ENCODE measurements at places on chromosomes 1 and 21. TPM values are rescaled to one million over a fixed set of nuclear protein-coding genes. Genes with fewer than 3 reads are reported as not detected.
A peak's percentile ranks its signal among the peaks of the same experiment; 100 is the strongest.

The CCDC181 gene
- 1.2 TPM for total RNA-seq

The LRRC38 gene
- total RNA-seq = not detected

- no peak for DNase-seq
- no peak overlapping the region for H3K27ac ChIP-seq
- no peak overlapping the region for H3K4me3 ChIP-seq
- H3K27me3 ChIP-seq = no peaks in the 10 kb centered on the region
Measured at GRCh38 chr21:31293986-31294385, 50.1 kb downstream of the TIAM1 start.

DNA sequence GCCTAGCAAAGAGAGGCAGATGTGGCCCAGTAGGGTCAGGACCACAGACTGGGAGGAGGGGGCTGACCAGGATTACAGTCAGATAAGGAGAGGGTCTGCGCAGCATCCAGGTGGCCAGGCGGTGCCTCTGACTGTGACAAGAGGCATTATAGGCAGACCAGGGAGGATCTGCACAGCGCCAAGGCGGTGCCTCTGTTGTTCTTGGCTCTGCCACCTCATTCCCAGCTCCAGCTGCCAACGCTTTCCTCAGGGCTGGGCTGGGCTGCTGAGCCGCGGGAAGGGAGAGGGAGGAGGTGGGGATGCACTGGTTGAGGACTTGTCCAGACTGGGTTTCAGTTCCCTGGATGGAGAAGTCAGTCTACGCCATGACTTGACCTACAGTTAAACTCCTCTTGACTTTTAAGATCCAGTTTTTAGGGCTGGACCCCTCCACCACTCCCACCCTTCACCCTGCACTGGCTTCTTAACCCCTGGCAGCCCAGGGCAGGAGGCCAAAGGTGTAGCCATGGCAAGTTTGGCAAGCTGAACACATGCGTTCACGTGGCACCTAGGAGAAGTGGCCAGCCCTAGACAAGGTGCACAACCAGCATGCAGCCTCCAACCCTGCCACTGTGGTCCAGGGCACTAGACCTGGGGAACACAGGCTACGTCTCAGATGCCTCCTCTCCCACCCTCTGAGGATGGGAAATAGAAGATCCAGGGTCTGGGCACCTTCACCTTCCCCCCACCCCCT is 4.5 kb upstream of the CRABP2 start:
- H3K4me3 ChIP-seq = no peak overlapping the region
- H3K27ac ChIP-seq = no peak overlapping the region
- H3K27me3 ChIP-seq = peaks cover 2% of the 10 kb centered on the region
- DNase-seq = peak; percentile 35
- no peaks in the 10 kb centered on the region for H3K36me3 ChIP-seq

- no peaks in the 10 kb centered on the region for H3K27me3 ChIP-seq
- no peak overlapping the region for H3K4me3 ChIP-seq
- no peak overlapping the region for H3K27ac ChIP-seq
- no peak for DNase-seq
- H3K36me3 ChIP-seq = no peaks in the 10 kb centered on the region
- H3K4me1 ChIP-seq = no peaks in the 10 kb centered on the region
Measured at GRCh38 chr1:236000781-236001180, 64.1 kb downstream of the NID1 start.

- H3K4me3 ChIP-seq = no peak overlapping the region
- H3K36me3 ChIP-seq = no peaks in the 10 kb centered on the region
- H3K27me3 ChIP-seq = no peaks in the 10 kb centered on the region
Measured at GRCh38 chr1:183942933-183943693, 94.4 kb downstream of the COLGALT2 start.

DNA sequence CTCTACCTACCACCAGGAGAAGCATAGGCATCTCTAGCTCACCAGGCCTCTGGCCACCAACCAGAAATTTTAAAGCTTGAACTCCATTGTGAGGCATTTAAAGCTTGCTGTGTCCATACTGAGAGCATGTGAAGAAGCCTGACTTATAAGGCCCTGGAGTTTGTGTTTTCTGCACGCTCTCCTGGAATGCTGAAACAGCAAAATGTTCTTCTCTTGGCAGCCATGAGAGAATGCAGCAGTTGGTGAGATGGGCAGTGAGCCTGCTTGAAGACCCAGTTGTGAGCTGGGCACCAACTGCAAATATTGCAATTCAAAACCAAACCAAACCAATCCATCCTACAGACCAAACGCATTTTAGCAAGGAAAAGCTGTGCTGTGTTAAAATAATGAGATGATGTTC is 170.0 kb upstream of the IVNS1ABP start:
- no peak for DNase-seq
- H3K36me3 ChIP-seq = no peaks in the 10 kb centered on the region
- no peak overlapping the region for H3K27ac ChIP-seq

- H3K27me3 ChIP-seq = no peaks in the 10 kb centered on the region
- peaks cover 7% of the 10 kb centered on the region for H3K36me3 ChIP-seq
- no peak overlapping the region for H3K4me3 ChIP-seq
- H3K27ac ChIP-seq = no peak overlapping the region
- H3K4me1 ChIP-seq = peaks cover 8% of the 10 kb centered on the region
- no peak for DNase-seq
Measured at GRCh38 chr1:156238248-156238647, 3.7 kb upstream of the BGLAP start.

DNA sequence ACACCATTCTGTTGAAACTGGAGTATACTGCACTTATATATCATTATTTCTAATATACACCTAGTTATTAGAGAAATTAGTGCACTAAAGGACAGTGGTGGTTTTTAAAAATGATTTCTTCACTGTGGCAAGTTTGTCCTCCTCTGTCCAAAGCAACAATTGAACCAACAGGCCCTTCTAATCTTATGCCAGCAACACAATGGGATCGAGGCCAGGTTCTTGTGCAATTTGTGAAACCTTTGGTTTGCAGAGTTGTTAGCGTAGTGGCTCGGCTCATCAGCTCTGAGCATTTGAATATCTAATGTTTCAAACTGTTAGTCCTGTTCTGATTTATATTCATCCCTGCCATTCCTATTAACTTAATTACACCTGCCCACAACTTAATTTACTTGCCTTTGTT is 9.9 kb upstream of the LRRC39 start:
- H3K4me3 ChIP-seq = no peak overlapping the region
- peaks cover 16% of the 10 kb centered on the region for H3K4me1 ChIP-seq
- no peaks in the 10 kb centered on the region for H3K27me3 ChIP-seq
- no peaks in the 10 kb centered on the region for H3K36me3 ChIP-seq
- H3K27ac ChIP-seq = peak overlapping the region; percentile 68
- DNase-seq = no peak

DNA sequence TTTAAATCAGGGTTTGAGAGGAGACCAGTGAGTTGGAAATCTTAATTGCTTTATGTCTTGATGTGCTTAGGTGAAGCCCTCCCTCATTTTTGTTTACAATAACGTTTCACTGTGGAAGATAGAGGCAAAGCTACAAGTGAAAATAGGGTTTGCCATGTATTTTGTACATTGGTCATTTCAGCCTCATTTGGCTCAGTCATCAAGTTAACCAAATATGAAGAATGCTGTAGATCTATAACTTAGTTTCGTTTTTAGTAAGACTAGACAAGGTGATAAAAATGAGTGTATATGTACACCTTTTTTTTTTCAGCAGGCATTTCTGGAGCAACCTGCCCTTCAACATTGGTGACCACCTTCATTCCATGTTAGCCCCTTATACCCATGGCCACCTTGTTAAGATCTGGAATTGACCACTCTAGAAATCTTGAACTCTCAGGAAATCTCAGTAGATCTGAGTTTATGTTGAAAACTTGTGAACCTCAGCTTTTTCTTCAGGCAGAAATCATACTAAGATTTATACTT is 2.9 kb downstream of the NFYC start:
- H3K4me3 ChIP-seq = no peak overlapping the region
- no peak overlapping the region for H3K27ac ChIP-seq
- no peaks in the 10 kb centered on the region for H3K27me3 ChIP-seq

DNA sequence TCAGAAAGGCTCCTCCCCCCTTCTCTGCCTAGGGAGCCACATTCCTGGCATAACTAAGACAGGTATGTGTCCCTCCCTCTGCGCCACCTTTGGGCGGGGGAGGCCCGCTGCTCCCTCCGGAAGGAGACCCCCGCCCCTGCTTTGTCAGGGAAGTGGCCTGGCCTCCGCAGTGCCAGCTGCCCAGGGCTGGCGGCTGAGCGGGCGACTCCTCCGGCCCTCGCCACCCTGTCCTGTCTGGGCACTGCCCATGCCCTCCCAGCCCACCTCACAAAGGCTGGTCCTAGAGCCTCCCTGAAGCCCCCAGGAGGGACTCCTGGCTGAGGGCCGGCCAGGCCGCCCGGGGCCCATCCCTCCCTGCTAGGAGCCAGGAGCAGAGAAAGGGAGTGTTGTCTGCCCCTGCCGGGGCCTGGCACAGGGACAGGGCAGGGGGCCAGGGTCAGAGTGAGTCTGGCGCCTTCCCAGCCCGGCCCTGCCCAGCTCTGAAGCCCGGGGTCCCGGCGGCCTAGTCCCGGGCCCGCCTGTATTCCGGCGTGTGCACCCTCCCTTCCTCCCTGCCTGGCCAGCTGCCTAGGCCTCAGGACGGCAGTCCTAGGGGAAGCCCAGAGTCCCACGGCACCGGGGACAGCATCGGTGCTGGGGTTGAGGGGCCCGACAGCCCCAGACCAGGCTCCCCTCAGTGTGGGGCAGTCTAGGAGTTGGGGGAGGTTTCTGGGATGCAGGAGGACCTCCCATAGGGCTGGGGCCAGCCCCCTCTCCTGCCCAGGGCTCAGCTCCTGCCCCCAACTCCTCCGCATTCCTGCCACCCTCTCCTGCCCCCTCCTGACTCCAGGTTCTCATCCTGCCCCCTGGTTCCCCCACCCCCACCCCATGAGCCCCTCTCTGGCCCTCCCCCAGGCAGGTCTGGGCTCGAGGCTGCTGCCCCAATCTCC is 5.1 kb downstream of the AGRN start:
- DNase-seq = no peak
- H3K36me3 ChIP-seq = no peaks in the 10 kb centered on the region
- no peak overlapping the region for H3K4me3 ChIP-seq
- H3K27me3 ChIP-seq = no peaks in the 10 kb centered on the region
- no peak overlapping the region for H3K27ac ChIP-seq
- peaks cover 10% of the 10 kb centered on the region for H3K4me1 ChIP-seq

- H3K27me3 ChIP-seq = no peaks in the 10 kb centered on the region
- H3K4me3 ChIP-seq = no peak overlapping the region
- no peaks in the 10 kb centered on the region for H3K4me1 ChIP-seq
- no peak for DNase-seq
- H3K27ac ChIP-seq = no peak overlapping the region
- H3K36me3 ChIP-seq = no peaks in the 10 kb centered on the region
Measured at GRCh38 chr21:20215959-20216358, 782.2 kb upstream of the NCAM2 start.

- H3K27me3 ChIP-seq = peaks cover 16% of the 10 kb centered on the region
- no peak overlapping the region for H3K4me3 ChIP-seq
- H3K36me3 ChIP-seq = no peaks in the 10 kb centered on the region
- H3K4me1 ChIP-seq = peaks cover 10% of the 10 kb centered on the region
- DNase-seq = no peak
- H3K27ac ChIP-seq = no peak overlapping the region
Measured at GRCh38 chr1:93991271-93991670, 82.0 kb upstream of the GCLM start.

DNA sequence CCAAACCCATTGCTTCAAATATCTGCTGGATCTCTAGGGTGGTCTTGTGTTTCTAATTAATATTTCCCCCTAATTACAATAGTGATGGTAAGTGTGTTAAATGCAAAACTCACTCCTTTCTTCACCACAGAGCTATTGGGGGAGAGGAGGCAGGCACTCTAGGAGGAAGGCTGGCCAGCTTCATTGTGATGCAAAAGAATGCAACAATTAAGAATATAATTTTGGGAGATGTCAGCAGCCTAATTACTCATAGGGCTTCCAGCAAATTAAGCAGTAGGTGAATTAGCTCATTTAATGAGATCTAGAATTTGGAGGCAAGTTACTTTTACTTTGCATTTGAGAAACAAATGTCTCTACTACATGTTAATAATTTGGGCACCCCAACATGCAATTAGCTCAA is 560.4 kb upstream of the DAB1 start:
- H3K4me3 ChIP-seq = no peak overlapping the region
- H3K27ac ChIP-seq = no peak overlapping the region
- no peak for DNase-seq
- no peaks in the 10 kb centered on the region for H3K36me3 ChIP-seq

DNA sequence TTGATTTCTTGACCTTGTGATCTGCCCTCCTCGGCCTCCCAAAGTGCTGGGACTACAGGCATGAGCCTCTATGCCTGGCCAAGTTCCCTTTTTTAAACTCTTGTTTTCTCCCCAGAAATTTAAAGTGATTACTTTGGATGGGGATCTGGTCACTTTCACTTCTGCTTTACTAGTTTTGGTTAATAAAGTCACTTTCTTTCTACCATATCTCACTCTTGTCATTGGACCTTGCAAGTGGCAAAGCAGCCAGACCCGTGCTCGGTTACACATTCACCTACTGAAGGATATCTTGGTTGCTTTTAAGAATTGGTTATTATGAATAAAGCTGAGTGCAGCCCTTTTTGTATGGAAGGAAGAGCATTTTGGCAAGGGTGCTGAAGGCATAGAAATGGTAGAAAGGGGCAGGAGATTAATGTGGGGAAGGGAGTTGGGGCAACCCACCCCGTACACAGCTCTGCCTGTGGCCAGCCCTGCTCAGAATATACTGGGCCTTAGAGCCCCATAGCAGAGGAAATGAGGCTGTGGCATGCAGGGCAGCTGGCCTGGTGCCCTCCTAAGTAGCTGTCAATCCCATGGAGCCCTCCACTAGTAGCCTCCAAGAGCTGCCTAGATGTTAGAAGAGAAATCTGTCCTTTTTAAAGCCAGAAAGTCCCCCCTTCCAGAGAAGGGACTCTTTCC is 40.7 kb downstream of the CD2 start:
- H3K27ac ChIP-seq = no peak overlapping the region
- no peak for DNase-seq
- H3K4me3 ChIP-seq = no peak overlapping the region
- no peaks in the 10 kb centered on the region for H3K27me3 ChIP-seq
- no peaks in the 10 kb centered on the region for H3K36me3 ChIP-seq

DNA sequence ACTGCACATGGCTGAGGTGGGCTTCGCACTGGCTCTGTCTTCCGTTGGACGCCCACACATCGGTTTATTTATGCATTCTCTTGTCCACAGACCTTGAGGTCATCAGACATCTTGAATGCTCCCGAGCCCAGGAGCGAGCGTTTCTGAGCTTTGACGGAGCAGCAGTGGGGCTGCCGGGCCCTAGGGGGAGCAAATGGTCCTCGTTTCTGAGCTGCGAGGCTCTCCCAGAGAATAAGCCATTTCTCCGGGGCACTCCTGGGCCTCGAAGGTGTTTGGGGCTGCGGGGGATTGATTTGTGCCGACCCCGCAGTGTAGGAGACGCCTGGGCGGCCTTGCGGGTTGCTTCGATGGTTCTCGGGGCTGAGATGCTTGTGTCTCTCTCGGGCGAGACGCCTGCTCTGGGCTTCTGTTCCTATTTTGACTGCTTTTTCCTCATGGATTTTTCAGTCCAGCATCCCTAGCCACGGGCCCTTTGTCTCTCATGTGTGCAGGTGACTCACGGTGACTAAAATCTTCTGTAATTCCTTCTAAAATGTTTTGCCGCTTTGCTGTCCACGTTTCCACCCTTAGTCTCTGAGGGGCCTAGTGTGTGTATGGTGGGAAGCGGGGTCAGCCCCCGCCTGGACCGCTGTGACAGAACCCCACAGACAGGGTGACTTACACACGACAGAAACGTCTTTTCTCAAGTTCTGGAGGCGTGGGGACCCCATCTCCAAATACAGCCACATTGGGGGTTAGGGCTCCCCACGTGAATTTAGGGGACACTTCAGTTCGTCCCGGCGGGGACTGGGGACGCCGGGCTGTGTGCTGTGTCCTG is 62.1 kb downstream of the FAAP20 start:
- H3K27me3 ChIP-seq = peaks cover 29% of the 10 kb centered on the region
- DNase-seq = no peak
- H3K27ac ChIP-seq = no peak overlapping the region
- no peaks in the 10 kb centered on the region for H3K36me3 ChIP-seq
- H3K4me1 ChIP-seq = peaks cover 6% of the 10 kb centered on the region

Data from SJCRH30 (cell line).